T-cell (primary cell): ENCODE measurements at places on chromosomes 16 and 17. TPM values are rescaled to one million over a fixed set of nuclear protein-coding genes. Genes with fewer than 3 reads are reported as not detected.
A peak's percentile ranks its signal among the peaks of the same experiment; 100 is the strongest.

DNA sequence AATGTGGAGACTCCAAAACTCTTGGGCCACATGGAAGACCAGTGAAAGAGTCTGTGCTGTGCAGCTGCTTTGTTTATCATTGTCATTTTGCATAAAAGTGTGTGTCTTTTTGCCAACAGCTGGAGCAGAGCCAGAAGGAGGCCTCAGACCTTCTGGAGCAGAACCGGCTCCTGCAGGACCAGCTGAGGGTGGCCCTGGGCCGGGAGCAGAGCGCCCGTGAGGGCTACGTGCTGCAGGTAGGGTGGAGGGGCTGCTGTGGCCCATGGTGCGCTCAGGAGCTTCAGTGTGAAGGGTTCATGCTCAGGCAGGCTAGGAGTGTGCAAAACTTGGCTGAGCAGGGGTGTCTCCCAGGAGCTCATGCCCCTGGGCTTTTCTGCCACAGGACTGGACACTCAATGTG lies 45.0 kb downstream of the PLD6 start:
- no peak for DNase-seq

The CDRT15L2 gene
- total RNA-seq = not detected

- DNase-seq = no peak
These were observed 1.8 kb upstream of the FLOT2 start for GRCh38 chr17:28899212-28899815.

DNA sequence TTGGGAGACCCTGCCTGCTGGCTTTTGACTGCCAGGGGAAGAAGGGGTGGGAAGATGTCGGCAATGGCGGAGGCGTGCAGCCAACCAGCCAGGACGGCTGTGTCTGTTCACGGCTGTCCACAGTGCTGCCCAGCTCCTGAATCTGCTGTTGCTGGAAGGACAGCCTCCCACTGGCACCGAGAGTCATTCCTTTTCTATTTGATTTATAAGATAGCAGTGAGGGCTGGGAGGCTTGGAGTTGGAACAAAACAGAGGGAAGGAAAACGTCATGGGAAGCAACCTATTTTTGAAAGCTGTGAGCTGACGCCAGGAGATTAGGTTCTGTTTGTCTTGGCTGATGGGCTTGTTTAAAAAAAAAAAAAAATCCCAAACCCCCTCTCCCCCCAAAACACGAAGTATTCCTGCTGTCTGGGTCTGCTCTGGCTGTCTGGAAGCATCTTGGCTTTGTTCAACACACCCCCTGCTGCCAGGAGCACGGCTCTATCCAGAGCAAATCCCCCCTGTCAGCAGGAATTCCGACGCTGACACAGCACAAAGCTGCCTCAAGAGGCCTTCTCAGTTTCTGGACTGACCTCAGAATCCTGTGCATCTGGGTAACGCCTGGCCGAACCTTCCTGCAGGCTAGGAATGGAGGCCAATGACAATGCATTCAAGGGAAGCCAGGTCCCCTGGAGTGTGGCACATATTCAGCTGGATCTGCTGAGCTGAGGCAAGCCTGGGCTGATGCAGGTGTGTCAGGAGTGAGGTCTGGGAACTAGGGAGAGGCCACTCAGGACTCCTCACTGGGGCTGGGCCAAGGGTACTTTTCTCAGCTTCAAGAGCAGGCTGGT lies 41.0 kb upstream of the SREBF1 start:
- DNase-seq = no peak

DNA sequence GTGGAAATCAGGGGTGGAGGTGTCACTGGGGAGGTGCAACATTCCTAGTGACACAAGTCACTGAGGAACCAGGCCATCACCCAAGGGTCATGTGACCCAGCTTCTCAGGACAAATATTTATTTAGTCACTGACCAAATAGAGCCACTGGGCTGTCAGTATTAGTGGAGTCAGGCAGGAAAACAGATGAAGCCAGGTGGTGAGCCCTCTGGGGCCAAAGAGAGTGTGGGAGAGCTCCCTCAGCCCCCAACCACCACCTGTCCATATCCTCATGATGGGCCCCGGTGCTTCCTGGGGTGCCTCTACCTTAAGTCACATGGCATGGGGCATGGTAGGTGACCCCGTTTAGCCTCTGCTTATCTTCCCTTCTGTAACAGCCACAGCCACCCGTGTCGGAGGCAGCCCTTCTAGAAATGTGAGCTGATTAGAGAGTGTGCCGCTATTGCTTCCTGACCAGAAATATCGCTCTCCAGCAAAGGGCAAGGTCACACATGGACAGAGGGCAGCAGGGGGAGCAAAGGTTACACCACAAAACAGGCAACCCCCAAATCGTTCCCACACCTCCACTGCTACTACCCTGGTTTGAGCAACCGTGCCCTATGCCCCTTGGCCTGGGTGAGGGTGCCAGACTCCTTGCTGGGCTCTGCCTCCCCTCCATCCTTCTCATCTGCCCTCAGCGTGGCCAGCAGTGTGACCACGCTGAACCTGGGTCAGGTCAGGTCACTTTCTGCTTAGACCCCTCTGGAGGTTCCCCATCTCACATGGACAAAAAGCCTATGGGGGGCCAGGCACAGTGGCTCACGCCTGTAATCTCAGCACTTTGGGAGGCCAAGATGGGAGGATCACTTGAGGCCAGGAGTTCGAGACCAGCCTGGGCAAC lies 8.6 kb upstream of the AKTIP start:
- DNase-seq = no peak

DNA sequence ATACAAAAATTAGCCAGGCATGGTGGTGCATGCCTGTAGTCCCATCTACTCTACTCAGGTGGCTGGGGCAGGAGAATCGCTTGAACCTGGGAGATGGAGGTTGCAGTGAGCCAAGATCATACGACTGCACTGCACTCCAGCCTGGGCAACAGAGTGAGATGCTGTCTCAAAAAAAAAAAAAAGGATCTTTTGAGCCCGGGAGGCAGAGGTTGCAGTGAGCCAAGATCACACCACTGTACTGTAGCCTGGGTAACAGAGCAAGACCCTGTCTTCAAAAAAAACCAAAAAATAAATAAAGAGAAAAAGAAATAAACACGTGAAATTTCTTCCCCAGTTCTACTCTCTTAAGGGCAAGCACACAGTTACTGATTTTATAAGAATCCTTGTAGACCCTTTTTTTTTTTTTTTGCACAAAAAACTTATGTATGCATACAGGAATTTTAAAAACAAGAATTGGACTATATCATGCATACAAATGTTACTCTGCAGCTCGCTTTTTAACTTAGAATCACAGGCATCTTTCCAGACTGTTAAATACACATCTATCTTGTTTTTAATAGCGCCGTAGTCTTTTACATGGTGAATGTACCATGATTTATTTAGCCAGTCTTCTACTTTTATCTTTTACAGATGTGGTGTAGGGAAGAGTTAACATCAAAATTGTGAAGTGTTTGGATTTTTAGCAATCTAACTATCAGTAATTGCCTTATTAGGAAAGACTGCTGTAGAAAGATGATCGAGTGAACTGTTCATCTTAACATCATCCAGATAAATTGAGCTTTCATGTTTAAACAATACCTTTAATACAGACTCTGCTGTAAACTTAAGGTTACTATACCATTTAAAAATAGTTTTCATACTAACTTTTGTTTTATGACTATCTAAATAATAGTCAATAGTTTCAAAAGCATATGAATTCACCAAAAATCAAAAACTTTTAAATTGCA lies 14.6 kb downstream of the CDH3 start:
- no peak for DNase-seq

DNA sequence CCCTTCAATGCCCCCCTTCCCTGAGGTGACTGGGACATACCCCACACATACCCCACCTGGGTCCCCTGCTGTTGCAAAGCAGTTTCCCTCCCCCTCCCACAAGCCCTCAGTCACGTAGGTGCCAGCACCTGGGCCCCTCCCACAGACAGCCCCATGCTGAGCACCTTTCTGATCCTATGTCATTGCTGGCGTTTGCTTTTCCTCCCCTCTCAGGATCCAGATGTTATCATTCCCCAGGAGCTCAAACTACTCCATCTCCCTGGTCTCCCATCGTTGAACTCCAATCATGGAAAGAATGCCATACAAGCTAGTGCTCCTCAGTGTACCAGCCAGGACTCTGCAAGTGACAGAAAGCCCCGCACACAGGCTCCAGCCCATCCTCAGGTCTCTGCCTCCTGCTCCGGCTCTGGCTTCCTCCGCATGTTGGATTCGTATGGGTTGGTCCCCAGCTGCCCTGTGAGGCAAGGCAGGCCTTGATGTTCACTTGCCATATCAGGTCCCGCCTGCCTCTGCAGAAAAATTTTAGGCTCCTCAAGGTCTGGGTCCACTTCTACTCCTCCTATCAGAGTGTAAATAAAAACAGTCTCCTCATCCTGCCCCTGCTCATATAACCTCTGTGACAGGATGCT lies 31.4 kb upstream of the MED9 start:
- no peak for DNase-seq

The WFIKKN1 gene
- 0.15 TPM for total RNA-seq

GRCh38 chr17:1119924-1120323 lies 59.9 kb downstream of the ABR start:
- no peak for DNase-seq

The CCDC78 gene
- 6.2 TPM for total RNA-seq

GRCh38 chr16:84940670-84941551 lies 70.4 kb downstream of the ZDHHC7 start:
- DNase-seq = no peak

DNA sequence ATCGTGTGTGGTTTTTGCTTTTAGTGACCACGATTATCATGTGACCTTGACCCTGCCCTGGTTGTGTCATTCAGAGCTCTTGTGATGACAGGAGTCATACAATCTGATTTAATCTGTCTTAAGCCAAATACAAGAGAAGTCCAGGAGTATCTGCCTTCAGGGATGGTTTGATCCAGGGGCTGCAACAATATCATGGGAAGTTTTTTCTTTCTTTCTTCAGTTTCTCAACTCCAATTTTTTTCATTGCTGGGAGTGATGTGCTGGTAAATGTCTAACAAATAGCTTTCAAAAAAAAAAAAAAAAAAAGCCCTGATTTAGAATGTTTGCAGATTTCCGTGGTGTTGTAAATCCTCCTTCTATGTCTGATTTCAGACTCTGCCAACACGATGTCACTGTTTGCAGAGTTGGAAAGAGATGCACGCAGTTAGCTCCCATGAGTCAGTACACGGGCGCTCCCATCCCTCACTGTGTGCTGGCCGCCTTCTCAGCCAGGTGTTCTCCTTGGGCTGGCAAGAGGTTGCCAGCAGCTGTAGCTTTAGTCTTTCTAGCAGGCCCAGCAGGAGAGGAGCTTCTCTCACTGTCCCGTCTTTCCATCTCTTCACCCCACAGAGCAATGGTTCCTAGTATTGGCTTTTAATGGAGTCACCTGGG lies 229.7 kb downstream of the SNX29 start:
- DNase-seq = no peak

DNA sequence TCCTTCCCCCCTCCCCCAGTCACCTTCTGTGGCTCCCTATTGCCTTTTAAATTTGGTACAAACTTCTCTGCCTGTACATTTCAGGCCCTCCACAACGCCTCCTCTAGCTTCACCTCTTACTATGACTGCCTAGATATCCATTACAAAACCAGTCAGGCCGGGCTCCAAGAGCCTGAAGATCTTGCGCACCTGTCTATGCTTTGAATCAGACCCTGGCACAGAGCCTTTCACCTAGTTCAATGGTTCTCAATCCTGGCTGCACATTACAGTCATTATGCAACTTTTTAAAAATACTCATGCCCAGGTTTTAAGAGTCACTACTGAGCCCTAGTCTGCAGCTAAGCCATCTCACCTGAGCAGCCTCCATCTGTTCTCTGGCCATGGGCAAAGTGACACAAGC lies 1.6 kb upstream of the GAS7 start:
- DNase-seq = no peak

The TNFRSF13B gene
- not detected for total RNA-seq

The CASKIN1 gene
- total RNA-seq = not detected

- no peak for DNase-seq
These were observed 30.5 kb upstream of the C1QL1 start for GRCh38 chr17:44998646-44999045.

DNA sequence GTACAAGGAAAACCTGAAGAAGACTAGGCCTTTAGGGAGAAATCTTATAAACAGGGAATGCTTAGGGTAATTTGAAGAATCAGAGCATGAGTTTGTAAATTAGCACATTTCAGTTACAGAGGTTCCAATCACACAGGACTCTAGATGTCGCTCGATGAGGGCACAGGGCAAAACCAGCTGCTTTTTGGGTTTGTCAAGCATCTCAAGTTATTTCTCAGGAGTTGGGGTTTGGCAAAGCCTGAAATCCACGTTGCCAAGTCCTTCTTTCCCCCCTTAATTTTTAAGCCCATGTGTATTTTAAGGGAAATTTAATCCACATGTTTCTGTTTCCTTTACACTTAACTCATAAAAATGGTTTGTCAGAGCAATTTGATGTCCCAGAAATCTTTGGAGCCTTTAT lies 146.9 kb downstream of the ANKFN1 start:
- no peak for DNase-seq

- no peak for DNase-seq
These were observed 66.3 kb upstream of the ADAMTS18 start for GRCh38 chr16:77500934-77501664.

DNA sequence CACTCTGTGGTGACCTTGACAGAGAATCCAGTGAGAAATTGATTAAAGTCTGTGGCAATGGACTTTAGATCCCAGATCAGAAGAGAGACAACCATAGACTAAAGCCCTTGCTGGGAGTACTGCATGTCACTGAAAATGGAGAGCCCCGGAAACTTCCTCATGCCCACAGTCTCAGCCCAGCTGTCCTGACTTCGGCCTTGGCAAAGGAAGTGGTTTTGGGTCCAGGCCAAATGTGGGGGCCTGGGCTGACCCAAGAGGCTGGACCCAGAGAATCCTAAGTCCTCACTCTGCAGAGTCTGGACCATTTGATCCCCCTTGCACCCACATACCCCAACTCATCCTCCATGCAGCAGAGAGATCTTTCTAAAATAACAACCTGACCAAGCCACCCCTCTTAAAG lies 4.7 kb upstream of the BEAN1 start:
- no peak for DNase-seq

The SCNN1B gene
- total RNA-seq = not detected

The PPY gene
- not detected for total RNA-seq

The FBXW10 gene
- not detected for total RNA-seq

- no peak for DNase-seq
These were observed 36.8 kb downstream of the RPGRIP1L start for GRCh38 chr16:53666786-53667415.

The MRPL38 gene
- 116 TPM for total RNA-seq

GRCh38 chr17:55116440-55116914 lies 147.9 kb downstream of the STXBP4 start:
- DNase-seq = no peak

The MMP2 gene
- 2.2 TPM for total RNA-seq

- DNase-seq = peak; percentile 76
These were observed at the start of gene TMEM204 for GRCh38 chr16:1533443-1533951. Gene TMEM204 (plus strand): TSS chr16:1533666. CDS start chr16:1534276, 610 bp downstream.

The GFAP gene
- total RNA-seq = not detected

- peak; percentile 49 for DNase-seq
These were observed 22.7 kb downstream of the PEMT start for GRCh38 chr17:17568772-17569195.

The MMD gene
- total RNA-seq = 14.7 TPM

DNA sequence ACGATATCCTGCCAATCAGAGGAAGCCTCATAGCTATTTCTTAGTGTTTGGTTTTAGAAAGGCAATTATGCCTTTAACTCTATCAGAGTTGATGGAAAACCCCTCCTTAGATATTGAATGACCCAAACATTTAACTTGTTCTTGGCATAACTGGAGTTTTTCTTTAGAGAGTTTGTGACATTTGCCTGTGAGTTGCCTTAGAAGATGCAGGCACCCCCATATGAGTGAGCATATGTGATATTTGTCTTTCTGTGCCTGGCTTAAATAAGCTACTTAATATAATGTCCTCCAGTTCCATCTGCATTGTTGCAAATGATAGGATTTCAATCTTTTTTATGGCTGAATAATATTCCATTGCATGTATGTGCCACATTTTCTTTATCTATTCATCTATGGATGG lies 19.6 kb upstream of the B4GALNT2 start:
- DNase-seq = no peak

The CLEC10A gene
- not detected for total RNA-seq
